ENCODE measurements at places on chromosomes 2 and 18. TPM values are rescaled to one million over a fixed set of nuclear protein-coding genes. Genes with fewer than 3 reads are reported as not detected.

Gene SEC11C
- total RNA-seq = 103 TPM

Gene RAX
- total RNA-seq = not detected

Gene C1D
- total RNA-seq = 55.6 TPM

Gene TLX2
- not detected for total RNA-seq

Gene CD8B2
- not detected for total RNA-seq

Gene KCNG2
- not detected for total RNA-seq

Gene FIGN
- total RNA-seq = 4.5 TPM

Gene PPP1R1C
- total RNA-seq = 0.40 TPM

Gene MEP1B
- 0.36 TPM for total RNA-seq

Gene EFHD1
- 4.2 TPM for total RNA-seq

GRCh38 chr2:70043252-70043875 lies 43.9 kb upstream of the PCBP1 start:
- H3K27ac ChIP-seq = no peak overlapping the region
- H3K27me3 ChIP-seq = no peaks in the 10 kb centered on the region
- H3K4me3 ChIP-seq = no peak overlapping the region
- no peak for DNase-seq

- peak overlapping the region; percentile 84 for H3K27ac ChIP-seq
- no peak overlapping the region for H3K4me3 ChIP-seq
- peaks cover 18% of the 10 kb centered on the region for H3K4me1 ChIP-seq
These were observed 49.3 kb upstream of the ROCK2 start for GRCh38 chr2:11393711-11394236.

DNA sequence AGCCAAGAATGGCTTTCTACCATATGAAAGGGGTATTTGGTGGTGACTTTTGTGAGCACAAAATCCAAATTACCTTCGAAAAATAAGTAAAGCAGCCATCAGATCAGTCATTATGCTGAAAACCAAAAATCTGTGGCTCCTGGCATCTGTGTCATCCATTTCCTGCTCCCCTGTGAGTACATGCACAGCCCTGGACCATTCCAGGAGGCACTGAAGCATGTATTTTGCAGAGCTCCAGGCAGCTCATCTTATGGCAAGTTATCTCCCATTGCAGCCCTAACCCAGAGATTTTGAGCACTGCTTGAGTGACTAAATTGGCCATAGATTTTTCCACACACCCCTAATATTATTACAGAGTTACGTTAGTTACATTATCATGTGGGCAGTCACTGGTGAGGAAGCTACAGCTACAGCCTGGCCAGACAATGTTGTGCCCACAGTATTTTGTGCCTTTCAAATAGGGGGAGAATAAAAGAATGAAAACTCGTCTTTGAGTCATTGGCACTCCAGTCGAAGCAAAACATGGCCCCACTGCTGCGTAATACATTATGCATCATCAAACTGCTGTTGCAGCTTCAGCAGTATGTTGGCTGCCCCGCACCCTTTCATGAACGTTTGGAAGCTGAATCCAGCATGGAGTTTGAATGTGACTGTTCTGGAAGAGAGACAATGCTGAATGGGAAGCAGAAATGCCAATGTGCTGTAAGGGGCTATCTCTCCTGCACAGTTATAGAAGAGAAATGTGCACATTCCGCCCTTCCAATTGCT lies 702.2 kb downstream of the RNF144A start:
- H3K27me3 ChIP-seq = no peaks in the 10 kb centered on the region
- H3K36me3 ChIP-seq = no peaks in the 10 kb centered on the region
- no peak for DNase-seq
- H3K4me1 ChIP-seq = no peaks in the 10 kb centered on the region

DNA sequence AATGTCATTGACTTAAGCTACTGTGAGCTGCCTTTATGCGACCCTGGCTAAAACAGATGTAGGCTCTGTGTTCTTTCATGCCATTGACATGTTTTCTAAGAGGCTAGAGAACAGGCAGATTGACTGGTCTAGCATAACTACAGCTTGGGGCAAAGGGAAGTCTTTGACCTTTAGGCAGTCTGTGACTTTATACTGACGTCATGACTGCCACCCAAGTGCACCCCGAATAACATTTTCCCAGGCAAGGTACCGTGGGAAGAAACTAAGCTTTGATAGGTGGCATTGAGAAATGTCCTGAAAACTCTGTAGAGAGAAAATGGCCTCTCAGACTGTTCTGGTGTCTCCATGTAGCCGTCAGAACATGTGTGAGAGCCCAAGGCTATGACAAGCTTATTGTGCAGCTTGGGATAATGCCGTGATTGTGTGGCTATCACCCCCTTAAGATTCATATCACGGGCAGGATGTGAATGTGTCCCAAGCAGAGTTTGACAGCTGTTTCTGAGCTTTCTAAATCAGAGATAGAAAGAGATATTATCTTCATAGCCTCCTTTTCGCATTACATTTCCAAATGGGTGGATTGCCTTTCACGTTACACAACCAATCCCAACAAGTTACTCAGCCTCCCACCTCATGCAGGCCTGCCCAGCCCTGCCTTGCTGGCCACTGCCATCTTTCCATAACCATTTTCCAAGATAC lies 672.2 kb upstream of the ACVR2A start:
- no peaks in the 10 kb centered on the region for H3K36me3 ChIP-seq
- H3K4me1 ChIP-seq = peaks cover 5% of the 10 kb centered on the region
- peak overlapping the region; percentile 35 for H3K27ac ChIP-seq
- H3K4me3 ChIP-seq = no peak overlapping the region
- H3K27me3 ChIP-seq = no peaks in the 10 kb centered on the region

GRCh38 chr2:137706786-137707613 lies 257.3 kb upstream of the HNMT start:
- H3K4me3 ChIP-seq = no peak overlapping the region
- no peaks in the 10 kb centered on the region for H3K36me3 ChIP-seq
- H3K27me3 ChIP-seq = no peaks in the 10 kb centered on the region
- DNase-seq = no peak
- no peaks in the 10 kb centered on the region for H3K4me1 ChIP-seq

DNA sequence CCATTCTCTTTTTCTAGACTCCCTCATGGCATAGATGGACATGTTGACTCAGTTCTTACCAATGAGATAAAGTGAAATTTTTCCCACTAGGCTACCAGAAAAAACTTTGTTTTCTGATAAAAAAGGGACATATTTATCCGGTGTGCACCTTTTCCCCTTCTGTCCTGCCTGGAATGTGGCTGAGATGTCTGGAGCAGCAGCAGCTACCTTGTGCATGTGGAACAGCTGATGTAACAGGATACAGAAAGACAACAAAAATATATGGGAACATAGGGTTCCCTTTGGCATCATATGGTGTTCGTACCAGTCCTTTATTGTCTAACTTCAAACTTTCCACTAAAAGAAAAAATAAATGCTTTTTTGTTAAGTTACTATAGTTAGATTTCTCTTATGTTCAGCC lies 460.2 kb upstream of the HS6ST1 start:
- no peaks in the 10 kb centered on the region for H3K36me3 ChIP-seq
- no peak for DNase-seq
- H3K4me3 ChIP-seq = no peak overlapping the region
- H3K27ac ChIP-seq = no peak overlapping the region

DNA sequence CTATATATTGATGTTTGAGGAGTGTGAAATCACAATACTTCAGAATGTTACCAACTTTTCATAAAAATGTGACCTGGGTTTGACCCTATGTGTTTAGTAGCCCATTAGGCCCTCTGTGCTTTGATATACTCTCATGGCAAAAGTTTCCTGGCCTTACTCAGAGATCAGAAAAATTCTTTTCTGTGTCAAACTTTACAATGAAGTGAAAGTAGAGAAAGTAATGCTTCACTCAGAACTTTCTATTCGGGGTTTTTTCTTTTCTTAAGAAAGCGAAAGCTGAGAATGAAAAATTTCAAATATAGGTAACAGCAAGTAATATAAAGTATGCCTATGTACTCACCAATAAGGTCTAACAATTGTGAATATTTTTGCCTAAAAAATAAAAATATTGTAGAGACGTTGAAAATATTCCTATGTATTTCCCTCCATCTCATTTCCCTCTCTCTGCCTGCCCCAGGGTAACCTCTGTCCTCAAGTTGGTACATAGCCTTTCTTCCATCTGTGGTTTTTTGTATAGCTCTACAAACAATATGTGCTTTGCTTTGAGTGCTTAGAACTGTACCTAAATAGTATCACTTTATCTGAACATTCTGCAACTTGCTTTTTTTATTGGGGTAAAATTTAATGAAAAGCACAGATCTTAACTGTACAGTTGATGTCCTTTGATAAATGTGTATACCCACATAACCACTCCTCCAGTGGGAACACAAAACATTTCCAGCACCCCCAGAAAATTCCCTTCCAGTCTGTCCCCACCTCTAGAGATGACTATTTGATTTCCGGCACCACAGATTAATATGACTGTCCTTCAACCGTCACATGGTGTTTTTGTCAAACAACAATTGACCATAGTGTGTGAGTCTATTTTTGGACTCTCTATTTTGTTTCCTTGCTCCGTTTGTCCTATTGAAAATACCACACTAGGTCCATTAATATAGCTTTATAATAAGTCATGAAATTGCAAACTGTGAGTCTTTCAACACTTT lies 10.3 kb upstream of the ACKR3 start:
- no peak for DNase-seq
- no peaks in the 10 kb centered on the region for H3K27me3 ChIP-seq
- H3K36me3 ChIP-seq = no peaks in the 10 kb centered on the region
- H3K4me1 ChIP-seq = no peaks in the 10 kb centered on the region
- no peak overlapping the region for H3K27ac ChIP-seq
- no peak overlapping the region for H3K4me3 ChIP-seq

- H3K36me3 ChIP-seq = no peaks in the 10 kb centered on the region
- H3K27me3 ChIP-seq = no peaks in the 10 kb centered on the region
- no peak overlapping the region for H3K4me3 ChIP-seq
- DNase-seq = no peak
- H3K27ac ChIP-seq = no peak overlapping the region
These were observed 140.3 kb downstream of the TRIB2 start for GRCh38 chr2:12856934-12857601.

- H3K4me3 ChIP-seq = no peak overlapping the region
- H3K36me3 ChIP-seq = no peaks in the 10 kb centered on the region
- no peak overlapping the region for H3K27ac ChIP-seq
- no peaks in the 10 kb centered on the region for H3K27me3 ChIP-seq
These were observed 84.1 kb upstream of the SLC66A3 start for GRCh38 chr2:11071211-11071610.

DNA sequence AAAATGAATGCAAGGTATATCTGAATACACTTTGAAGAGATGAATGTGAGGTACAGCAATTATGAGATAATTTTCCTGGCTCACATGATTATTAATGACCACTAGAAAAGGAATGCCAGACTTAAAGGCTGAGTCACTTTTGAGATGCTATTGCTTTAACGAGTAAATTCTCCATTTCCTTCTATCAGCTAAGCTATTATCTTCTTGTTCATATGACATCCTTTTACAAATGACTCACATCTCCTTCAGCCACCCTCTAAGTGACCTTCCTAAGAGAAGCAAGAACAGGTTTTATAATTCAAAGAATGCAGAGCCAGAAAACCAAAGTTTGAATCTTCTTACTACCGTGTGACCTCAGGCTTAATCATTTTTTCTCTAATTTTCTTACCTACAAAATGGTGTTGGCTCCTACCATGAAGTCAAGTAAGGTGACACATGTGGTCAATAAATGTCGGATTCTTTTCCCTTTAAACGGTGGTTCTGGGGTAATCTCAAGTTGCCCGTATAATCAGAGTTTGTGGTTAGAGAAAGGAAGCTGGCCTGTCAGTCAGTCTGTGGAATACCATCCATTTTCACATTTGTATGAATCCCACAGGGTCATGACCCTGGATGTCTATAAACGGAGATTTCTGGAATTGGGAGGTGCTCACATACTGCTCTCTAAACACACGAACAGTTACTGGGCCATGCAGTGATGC lies 184.0 kb upstream of the PID1 start:
- DNase-seq = peak; percentile 28
- H3K4me3 ChIP-seq = no peak overlapping the region
- H3K27ac ChIP-seq = peak overlapping the region; percentile 31
- H3K27me3 ChIP-seq = no peaks in the 10 kb centered on the region
- H3K36me3 ChIP-seq = no peaks in the 10 kb centered on the region
- H3K4me1 ChIP-seq = no peaks in the 10 kb centered on the region

- H3K4me3 ChIP-seq = no peak overlapping the region
- peak overlapping the region; percentile 55 for H3K27ac ChIP-seq
- DNase-seq = no peak
- H3K4me1 ChIP-seq = no peaks in the 10 kb centered on the region
These were observed 14.3 kb downstream of the PLB1 start for GRCh38 chr2:28510184-28510583.

- H3K27ac ChIP-seq = no peak overlapping the region
- no peaks in the 10 kb centered on the region for H3K36me3 ChIP-seq
- no peak overlapping the region for H3K4me3 ChIP-seq
These were observed 18.6 kb downstream of the NGEF start for GRCh38 chr2:232994446-232994845.

- no peaks in the 10 kb centered on the region for H3K27me3 ChIP-seq
- H3K4me1 ChIP-seq = no peaks in the 10 kb centered on the region
- H3K27ac ChIP-seq = no peak overlapping the region
- H3K4me3 ChIP-seq = no peak overlapping the region
These were observed 131.2 kb upstream of the TTC27 start for GRCh38 chr2:32496662-32497061.

DNA sequence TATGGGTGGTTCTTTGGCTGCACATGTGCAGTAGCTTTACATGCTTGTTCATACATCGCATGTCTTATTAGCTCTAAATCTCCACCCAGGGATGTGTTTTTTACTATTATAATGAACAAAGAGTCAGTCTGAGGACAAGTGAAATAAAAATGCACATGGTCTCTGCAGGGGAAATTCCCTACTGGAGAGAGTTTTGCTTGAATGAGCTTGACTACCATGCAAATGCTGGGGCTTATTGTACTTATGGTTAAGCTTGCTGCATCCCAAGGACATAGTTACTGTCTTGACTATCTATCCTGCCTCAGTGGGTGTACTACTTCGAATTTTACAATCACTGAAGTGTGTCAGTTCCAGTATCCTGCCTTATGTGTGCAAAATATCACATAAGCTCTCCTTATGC lies 362.7 kb downstream of the TDRD15 start:
- H3K4me1 ChIP-seq = no peaks in the 10 kb centered on the region
- H3K27ac ChIP-seq = no peak overlapping the region
- no peaks in the 10 kb centered on the region for H3K27me3 ChIP-seq
- no peak for DNase-seq

DNA sequence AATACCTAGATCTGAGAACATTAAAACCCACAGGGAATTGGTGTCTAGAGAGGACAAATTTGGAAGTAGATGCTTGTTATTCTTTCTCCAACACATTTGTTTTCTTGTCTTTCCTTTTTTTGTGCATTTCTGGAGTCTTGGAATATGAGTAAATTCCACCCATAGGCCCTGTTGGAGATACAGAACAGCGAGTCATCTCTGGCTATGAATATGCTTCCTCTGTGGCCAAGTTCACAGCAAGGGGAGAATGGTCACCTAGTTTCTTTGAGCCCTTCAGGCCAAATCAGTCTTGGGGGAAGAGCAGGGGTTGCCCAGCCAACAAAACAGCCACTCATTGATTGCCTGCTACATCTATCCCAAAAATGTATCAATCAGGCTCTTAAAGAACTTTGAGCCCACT lies 31.3 kb downstream of the SP140L start:
- no peaks in the 10 kb centered on the region for H3K27me3 ChIP-seq
- no peaks in the 10 kb centered on the region for H3K4me1 ChIP-seq
- H3K27ac ChIP-seq = no peak overlapping the region
- H3K36me3 ChIP-seq = no peaks in the 10 kb centered on the region
- H3K4me3 ChIP-seq = no peak overlapping the region
- DNase-seq = no peak

- no peaks in the 10 kb centered on the region for H3K4me1 ChIP-seq
- H3K27ac ChIP-seq = no peak overlapping the region
- H3K4me3 ChIP-seq = no peak overlapping the region
- no peak for DNase-seq
- no peaks in the 10 kb centered on the region for H3K36me3 ChIP-seq
- peaks cover 2% of the 10 kb centered on the region for H3K27me3 ChIP-seq
These were observed 284.3 kb downstream of the ICOS start for GRCh38 chr2:204220896-204221295.

Measured in hepatocyte (in vitro differentiated cells).